ENCODE measurements at places on chromosomes 4 and X.

DNA sequence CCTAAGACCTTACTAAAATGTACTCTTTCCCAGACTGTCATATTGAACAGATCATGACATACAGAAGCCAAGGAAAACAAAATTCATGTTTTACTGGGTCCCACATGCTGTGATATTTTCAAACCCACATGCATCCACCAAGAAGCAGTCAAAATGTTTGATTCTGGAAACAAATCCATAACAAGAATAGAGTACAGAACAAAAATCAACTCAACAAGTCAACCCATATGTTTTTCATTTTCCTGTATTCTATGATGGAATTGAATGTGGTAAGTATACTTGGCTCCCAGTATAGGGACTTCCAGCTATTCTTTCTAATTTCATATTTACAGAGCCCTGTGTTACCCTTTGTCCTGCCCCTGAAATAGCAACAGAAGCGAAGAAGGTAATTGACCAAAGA, 106.8 kb downstream of the COL25A1 start:
- no peak for DNase-seq

- no peak for DNase-seq
These were observed 11.2 kb upstream of the TAB3 start for GRCh38 chrX:30900227-30900626.

GRCh38 chrX:108198420-108198819, 106.8 kb downstream of the ATG4A start:
- DNase-seq = no peak

GRCh38 chr4:174241162-174241561, 42.3 kb downstream of the FBXO8 start:
- DNase-seq = no peak

- DNase-seq = no peak
These were observed 15.1 kb upstream of the NKX3-2 start for GRCh38 chr4:13559413-13559812.

- DNase-seq = no peak
These were observed 51.3 kb upstream of the MAOA start for GRCh38 chrX:43604753-43605152.

DNA sequence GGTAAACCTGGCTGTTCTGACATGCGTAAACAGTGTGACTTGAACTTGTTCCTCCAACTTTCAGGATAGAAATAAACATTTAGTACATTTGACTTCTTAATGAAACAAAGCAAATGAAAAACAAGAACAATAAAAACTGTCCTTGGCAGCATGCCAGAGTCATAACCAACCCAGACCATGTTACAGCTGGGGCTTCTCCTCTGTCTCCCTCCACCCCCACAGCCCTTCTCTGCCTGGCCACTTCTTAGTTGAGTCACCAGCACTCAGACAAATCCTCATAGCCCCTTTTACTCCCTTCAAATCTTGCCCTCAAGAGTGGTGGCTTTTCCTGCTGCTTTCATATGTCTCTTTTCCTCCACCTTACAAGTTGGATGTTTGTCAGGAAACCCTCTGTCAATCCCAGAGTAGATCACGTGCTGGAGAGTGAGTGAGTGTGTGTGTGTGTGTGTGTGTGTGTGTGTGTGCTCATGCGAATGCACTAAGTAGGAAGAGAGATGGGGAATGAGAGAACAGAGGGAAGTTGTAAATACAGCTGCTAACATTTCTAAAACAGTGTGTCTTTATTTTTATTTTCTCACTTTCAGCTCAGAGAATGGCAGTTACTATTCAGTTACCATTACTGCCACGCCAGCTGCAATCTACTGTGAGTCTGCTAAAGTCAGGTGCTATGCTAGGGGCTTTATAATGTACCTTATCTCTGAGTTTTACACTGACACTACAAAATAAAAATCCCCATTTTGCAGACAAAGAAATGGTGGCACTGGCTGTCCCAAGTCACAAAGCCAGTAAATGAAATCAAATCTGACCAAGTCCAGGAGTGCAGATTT, 15.0 kb downstream of the SCARB2 start:
- DNase-seq = peak; percentile 83

GRCh38 chr4:8691151-8691775, 98.7 kb downstream of the CPZ start:
- DNase-seq = no peak

- DNase-seq = no peak
These were observed 1.7 kb upstream of the TIFA start for GRCh38 chr4:112287258-112287989.

DNA sequence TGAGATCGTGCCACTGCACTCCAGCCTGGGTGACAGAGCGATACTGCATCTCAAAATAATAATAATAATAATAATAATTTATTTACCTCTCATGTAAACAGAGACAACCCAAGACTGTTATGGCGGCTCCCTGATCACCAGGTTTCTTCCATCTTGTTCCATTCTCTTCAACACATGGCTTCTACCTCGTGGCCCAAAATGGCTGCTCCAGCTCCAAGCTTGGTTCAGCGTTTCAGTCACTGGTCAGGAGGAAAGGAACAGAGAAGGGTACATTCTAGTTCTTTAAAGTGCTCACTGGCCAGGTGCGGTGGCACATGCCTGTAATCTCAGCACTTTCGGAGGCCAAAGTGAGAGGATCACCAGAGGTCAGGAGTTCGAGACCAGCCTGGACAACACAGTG, 24.9 kb upstream of the CHRNA9 start:
- DNase-seq = no peak

DNA sequence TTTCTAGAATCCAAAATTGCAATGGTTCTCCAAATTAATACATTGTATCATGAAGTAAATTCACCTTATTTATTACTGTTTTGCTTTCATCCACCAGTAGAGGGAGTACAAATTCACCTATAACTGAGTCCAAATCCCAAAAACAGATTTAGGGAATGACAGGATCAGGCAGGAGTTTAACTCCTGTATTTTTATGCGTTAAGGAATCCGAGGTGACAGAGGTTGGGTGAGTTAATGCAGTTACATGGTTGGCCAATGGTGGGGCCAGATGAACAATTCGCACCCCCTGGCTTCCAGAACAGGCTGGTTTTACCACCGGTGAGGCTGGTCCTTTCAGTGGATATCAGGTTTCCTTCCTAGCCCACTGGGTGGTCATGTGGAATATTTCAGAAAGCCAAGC, 82.4 kb downstream of the MTNR1A start:
- peak; percentile 39 for DNase-seq

DNA sequence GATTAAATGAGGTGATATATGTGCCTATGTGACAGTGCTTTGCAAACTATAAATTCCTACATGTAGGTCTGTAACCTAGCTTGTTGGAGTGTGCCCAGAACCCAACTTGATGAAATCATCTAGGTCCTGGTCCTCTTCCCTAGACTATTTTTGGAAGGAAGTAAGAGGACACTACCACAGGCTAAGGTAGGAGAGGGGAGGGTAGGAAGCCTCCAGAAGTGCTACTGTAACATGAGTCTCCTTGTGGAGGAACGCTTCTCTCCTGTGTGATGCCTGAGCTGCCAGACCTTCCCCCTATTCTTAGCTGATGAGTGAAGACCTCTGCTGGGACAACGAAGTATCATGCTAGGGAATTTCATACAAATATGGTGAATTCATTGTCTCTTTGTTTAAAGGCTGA, 41.8 kb upstream of the IL21 start:
- DNase-seq = no peak

DNA sequence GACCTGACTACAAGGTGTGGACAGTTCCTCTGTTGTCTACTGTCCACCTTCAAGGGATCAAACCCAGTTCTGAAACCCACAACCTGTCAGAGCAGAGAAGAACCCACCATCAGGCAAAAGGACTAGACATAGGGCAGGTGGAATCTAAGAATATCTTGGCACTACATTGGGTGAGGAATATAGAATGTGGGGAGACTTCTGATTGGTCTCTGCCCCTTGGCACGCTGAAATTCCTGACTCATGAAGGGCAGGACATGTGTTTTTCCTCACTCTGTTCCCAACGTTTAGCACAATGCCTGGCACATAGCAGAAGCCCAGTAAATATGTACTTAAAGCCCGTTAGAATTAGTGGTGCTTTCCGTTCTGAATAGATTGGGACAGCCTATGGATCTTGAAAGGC, 59.3 kb downstream of the TSPAN7 start:
- no peak for DNase-seq

GRCh38 chrX:29348288-29348687, 761.0 kb downstream of the IL1RAPL1 start:
- no peak for DNase-seq

DNA sequence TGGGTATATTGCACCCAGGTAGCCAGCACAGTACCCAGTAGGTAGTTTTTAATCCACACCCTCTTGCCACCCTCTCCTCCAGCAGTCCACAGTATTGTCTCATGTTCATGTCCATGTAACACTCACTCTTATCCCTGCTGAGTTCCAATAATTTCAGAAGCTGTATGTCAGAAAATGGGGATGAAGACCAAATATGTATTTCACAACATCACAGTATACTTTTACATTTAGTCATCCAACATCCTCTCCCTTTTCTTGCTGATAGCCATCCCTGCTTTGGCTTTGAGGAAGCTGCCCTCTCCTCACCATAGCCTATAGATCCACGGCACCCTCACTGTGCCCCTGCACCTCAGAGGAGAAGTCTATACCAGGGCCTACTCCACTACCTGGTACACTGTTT, 126.0 kb upstream of the LDB2 start:
- no peak for DNase-seq

DNA sequence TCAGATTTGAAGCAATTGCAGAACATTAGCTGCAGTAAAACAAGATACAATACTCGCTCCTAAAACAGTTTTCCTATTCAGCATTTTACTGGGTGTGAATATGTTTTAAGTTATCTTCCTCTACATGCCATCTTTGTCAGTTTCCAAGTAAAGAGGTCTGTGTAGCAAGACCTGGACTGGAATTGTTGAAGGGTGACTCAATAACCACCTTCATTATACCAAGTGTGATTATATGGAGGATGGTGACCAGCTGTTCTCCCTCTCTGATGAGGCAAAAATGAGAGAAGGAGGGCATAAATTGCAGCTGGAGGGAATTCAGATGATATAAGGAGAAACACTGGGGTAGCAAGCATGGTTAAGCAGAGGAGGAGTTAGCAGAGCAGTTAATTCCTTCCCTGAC, 922.1 kb upstream of the SLIT2 start:
- no peak for DNase-seq
